Left renal cortex interstitium (tissue), 4 donors: ENCODE measurements at places on chromosomes 3 and 15.

DNA sequence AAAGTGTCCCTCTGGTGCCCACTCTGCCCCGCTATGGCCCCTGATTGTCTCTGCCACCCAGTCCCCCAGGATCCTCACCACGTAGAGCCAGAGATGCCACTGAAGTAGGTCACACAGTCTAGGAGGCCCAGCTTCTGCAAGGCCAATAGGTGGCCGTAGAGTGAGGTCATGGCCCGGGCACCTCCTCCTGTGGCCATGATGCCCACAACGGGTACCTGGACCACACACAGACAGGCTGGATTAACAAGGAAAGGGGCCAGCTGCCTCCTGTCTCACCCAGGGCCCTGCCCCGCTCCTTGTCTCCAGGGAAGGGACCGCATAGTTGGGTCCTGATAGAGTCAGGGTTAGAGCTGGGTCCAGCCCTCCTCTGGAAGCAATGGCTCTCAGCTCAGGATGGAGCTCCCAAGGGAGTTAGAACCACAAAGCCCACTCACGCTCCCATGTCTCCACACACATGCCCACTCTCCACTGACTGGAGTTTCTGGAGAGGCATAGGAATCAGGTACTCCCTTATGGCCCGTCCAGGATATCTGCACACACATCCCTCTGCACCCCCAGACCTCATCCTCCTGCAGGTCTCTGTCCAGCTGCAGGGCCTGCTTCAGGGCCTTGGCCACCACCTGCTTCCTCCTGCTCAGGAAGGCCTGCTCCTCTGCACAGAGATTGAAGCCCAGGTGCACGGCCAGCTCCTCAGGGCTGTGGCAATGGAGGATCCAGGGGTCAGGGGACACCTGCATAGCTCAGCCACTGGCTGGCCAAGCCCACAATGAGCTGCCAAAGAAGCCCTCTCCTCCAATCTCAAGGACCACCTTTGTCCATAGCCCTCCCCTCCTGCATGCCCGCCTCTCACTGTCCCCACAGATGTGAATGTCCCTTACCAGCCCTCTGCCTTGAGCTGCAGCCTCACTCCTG is 13.2 kb downstream of the PLA2G4D start:
- DNase-seq: no peak

DNA sequence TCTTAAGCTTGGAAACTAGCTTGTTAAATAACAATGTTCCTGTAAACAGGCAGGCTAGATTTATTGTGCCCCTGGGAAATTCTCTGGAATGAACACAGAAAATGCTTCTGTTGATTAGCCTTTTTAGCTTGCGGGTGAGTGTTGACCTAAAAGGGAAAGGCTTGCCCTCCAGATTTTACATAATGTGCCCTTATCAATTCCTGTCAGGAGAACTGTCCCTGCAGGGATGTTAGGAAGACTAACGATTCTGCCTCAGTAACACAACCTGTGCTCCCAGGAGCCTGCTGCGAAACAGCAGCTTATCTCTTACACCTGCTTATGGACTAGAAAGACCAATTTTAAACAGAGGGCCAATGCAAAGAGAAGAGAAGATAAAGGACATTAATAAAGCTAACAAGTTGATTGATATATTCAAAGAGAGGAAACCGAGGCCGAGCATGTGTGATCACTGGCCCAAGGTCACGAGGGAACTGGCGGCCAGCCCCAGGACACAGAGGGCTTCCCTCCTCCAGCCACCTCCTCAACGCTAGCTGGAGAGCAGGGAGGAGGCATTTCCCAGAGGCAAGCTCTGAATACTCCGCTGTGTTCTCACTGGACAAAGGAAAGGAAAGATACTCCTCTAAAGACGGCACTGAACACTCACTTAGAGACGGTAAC is 48.4 kb upstream of the TJP1 start:
- peak; percentile 76 for DNase-seq

DNA sequence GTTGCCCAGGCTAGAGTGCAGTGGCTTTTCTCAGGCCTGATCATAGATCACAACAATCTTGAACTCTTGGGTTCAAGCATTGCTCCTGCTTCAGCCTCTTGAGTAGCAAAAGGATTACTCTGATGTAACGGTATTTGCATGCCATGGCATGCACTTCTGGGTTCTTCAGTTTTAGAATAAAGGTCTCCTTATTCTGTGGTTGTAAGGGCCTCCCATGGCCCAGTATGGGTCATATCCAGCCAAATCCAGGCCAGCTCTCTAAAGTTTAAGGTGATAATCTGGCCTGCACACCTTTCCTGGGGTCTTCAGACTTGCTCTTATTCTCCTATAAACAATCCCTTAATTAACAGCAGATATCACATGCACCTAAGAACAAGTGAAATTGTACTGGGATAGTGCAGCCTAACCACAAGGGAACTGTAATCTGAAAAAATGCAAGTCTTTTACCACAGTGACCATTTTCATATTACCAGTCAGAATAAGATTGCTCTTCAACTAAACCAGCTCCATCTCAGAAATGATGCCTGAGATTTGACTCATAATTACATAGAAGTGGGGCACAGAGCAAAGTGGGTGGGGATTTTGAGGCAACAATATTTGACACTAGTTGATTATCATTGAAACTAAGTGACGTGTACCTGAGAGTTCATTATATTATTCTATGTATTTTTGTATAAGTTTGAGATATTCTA is 25.4 kb downstream of the COMMD2 start:
- DNase-seq: no peak

DNA sequence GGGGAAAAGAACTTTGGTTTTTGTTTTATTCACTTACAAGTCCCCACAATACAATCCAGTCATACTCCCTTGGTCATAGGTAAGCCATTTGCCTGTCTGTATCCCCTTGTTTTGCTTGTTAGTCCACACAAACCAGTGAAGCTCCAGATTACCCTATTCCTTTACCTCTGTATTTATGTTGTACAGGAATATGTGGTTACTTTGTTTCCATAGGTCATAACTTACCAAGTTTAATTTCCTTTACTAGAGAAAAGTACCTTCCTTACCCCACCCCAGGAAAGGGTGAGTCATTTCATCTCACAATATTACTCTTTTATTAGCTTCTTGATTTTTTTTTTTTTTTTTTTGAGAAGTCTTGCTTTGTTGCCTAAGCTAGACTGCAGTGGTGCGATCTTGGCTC is 113.4 kb upstream of the LRRFIP2 start:
- no peak for DNase-seq

GRCh38 chr3:46609212-46609721 is 3.1 kb upstream of the FAM240A start:
- no peak for DNase-seq

- DNase-seq: no peak
These were observed 50.4 kb upstream of the CASR start for GRCh38 chr3:122132949-122133540.

DNA sequence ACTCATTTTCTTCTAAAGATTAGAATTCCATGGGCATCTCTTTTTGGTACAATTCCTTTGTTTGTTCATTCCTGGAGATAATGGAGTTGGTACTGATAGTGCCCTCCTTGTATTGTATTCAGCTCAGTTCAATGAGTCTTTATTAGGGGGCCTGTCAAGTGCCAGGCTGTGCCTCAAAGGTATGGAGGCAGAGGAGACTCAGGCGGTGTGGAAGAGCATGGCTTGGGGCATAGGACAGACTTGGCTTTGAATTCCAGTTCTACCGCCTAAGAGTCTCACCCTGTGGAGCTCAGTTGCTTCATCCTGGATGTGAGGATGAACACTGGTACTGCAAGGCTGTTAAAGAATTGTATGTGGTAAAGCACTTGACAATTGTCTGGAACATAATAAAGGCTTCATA is 196.6 kb upstream of the IL12A start:
- no peak for DNase-seq

DNA sequence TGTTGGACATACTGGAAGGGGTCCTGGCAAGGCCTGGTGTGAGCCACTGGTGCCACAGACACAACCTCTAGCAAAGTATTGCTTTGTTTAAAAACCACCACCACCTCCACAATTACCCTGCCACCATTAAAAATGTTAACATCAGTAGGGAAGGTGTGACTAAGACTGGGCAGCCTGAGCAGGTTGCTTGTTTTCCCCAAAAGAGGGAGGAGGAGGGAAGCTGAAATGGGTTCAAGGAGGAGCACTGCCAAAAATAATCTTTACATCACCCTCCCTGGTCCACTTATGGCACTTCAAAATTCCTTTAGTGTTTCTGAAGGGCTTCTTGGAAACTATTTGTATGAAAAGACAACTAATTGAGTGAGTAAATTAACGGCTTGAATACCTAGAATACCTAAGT is 99.8 kb upstream of the FGF7 start:
- DNase-seq: no peak

GRCh38 chr15:59124261-59124660 is 19.3 kb downstream of the CCNB2 start:
- no peak for DNase-seq

GRCh38 chr3:158700559-158700958 is 28.1 kb upstream of the LXN start:
- no peak for DNase-seq

GRCh38 chr3:125434582-125435011 is 59.5 kb upstream of the ZNF148 start:
- no peak for DNase-seq

GRCh38 chr15:65630760-65631159 is 9.0 kb downstream of the SLC24A1 start:
- DNase-seq: no peak

DNA sequence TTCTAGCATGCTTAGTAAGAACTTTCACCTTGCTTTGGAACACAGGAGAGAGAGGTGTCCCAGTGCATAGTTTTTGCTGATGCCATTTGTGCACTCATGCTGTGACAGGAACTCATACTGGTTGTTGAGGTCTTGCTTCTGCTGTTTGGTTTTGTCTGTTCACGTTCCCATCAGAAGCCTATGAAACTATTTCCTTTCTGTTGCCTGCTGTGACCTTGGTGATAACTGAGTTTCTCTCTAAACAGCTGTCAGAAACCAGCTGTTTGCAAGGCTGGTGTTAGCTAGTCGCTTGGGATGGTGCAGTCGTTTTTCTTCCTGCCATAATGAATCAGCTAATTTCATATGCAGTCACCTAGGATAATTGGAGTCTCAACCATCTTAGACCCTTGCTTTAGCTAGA is 724.1 kb downstream of the GRM7 start:
- no peak for DNase-seq

DNA sequence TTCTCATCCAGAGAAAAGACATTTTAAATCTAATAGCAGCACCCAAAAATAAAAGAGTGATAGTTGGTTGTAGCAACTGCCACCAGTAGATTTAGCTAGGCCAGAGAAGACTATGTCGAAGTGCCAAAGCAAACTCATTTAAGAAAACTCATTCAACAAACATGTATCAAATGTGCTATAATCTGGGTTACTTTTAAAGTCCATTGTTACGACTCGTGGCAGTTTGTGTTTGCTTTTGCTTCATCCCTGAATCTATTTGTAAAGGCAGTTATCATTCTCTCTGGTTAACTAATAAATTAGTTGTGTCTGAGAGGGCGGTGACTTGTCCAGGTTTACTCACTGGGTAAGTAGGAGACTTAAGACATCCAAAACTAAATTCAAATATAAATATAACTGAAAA is 159.4 kb downstream of the ZIC4 start:
- no peak for DNase-seq

DNA sequence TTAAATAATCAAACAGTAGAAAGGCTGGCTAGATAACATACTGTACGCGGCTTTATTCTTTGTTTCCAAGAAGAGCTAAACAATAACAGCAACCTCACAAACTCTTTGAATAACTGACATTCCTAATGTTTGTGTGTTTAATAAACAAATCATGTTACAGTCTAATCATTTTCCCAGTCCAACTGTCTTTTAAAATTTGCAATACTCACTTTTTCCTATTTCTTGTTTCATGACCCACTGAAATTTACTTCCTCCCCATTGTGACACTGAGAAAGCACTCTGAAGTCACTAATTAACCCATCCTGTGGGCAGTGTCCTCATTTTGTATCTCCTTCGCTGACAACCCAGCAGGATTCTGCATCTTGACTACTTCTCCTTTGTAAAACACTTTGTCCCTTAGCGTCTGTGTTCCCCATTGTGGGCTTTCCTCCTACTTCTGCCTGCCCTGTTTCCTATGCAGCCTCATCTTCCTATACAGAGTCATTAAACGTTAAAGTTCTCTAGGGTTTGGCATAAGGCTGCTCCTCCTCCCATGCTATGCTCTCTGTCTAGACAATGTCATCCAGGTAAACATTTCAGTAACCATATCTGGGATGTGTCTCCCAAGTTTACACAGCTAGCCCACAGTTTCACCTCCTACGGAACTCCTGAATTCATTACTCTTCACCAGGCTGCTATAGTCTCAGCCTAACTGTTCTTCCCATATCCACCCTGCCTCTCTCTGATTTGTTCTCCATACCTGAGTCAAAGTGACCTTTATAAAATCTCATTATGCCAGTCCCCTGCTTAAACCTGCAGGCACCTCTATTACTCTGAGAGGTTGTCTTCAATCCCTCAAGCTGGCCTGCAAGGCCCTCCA is 148.9 kb downstream of the GREM1 start:
- no peak for DNase-seq

DNA sequence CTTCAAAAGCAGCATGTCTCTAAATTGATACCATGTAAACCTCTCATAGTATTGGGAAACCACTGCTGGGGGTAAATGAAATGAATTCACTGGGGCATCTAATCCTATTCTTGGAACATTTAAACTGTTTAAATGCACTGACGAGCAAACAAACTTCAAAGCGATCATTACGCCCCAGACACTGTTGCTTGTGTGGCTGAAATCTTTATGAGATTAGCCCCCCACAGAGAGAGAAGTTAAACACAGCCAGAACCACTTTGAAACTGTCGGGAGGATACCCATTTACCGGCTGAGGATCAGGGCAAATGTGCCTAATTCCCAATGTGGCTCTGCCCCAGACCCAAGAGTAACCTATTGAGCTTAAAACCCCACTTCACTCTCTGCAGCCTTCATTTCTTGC is 308.4 kb upstream of the CDIN1 start:
- DNase-seq: no peak

GRCh38 chr15:87083201-87083600 is 1003.5 kb downstream of the AGBL1 start:
- no peak for DNase-seq

GRCh38 chr3:167969548-167969947 is 126.2 kb downstream of the GOLIM4 start:
- DNase-seq: no peak

DNA sequence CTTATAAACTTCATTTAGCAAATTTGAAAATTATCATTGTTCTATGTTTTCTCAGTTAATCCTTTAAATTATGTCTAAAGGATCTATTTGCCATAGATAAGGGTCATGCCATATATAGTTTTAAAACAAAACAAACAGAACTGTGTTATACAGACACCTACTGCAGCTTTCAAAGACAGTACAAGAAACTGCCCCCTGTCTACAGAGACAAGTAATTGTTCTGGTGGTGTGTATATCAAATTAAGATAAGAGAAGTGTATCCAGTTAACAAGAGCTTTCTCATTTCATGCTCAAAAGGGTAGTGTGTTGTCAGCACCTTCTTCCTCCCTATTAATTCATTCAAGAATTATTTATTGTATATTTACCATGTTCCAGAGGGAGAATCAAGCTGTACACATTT is 201.2 kb downstream of the FMN1 start:
- DNase-seq: no peak

- no peak for DNase-seq
These were observed 37.5 kb downstream of the TGFBR2 start for GRCh38 chr3:30643763-30644462.

- DNase-seq: no peak
These were observed 621.8 kb downstream of the MECOM start for GRCh38 chr3:169041677-169042171.
